ENCODE measurements at places on chromosomes 6 and 20.

- no peak for DNase-seq
These were observed 18.8 kb upstream of the EZR start for GRCh38 chr6:158837684-158838625.

GRCh38 chr6:157855325-157855724, 32.3 kb downstream of the SNX9 start:
- no peak for DNase-seq

GRCh38 chr6:36927691-36928546, 26.6 kb upstream of the PI16 start:
- DNase-seq = no peak

DNA sequence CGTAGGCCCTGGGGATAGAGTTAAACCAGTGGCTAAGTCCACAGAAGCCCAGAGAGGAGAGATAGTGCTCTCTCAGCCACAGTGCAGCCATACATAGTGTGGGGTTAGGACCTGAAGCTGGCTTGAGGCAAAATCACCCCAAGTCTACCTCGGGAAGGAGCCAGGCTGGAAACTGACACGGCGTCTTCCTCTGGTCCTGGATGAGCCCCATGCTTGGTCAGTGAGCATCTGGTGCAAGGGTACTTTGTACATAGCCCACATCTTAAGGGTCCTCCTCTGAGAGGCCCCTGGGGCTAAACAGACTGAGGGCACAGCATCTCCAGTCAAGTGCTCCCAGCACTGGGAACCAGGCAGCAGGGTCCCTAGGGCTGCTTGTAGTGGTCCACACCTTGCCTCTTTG, 45.6 kb downstream of the CDH26 start:
- no peak for DNase-seq

DNA sequence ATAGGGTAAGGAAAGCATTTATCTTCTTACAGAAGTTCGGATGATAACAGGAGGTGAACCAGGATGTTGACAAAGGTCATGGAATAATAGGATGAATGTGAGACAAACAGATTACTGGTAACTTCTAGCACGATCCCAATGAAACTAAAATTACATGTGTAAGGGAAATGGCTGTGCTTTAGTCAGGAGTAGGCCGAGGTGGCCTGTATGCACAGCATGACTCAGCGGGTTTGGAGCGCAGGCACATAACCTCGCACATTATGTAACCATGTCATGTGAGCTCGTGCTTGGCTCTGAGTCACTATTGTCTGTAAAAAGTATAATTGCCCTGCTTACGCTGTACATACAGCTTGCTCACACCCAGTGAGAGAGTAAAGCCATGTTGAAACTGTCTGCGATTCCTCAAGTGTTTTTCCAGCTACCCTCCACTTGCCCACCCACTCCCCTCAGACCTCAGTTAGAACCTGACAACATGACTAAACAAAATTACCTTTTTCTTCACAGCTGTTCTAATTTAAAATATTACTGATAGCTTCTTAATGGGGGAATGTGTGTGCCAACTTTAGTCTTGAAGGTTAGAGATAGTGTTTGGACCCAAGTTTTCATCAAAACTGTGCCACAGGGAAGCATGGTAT, 8.2 kb downstream of the CYB5R4 start:
- no peak for DNase-seq

DNA sequence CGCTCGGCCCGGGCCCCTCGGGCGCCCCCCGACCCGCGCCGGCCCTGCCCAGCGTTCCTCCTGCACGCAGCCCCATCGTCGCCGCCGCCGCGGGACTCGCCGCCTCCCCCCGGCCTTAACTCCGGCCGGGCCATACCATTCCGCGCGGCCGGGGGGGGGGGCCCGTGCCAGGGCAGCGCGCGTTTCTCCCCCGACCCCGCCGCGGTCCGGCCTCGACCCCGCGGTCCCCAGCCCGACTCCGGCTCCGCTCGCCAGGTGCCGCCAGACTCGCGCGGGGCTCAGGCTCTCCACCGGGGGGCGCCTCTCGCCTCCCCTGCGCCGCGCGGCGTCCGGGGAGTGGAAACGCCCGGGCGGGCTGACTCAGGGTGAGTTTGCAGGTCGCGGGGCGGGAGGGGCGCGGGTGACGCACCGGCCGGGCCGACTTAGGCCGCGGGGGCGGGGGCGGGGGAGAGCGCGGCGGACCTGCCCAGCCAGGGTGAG, at the start of gene SRXN1:
TSS of gene SRXN1 (minus strand) at position 91 of the 480 bp plus-strand sequence. CDS start at position 76, 15 bp downstream.
- peak; percentile 59 for DNase-seq

GRCh38 chr6:163806755-163807499, 392.4 kb downstream of the QKI start:
- DNase-seq = no peak

- no peak for DNase-seq
These were observed 70.5 kb downstream of the CDS2 start for GRCh38 chr20:5197270-5197827.

DNA sequence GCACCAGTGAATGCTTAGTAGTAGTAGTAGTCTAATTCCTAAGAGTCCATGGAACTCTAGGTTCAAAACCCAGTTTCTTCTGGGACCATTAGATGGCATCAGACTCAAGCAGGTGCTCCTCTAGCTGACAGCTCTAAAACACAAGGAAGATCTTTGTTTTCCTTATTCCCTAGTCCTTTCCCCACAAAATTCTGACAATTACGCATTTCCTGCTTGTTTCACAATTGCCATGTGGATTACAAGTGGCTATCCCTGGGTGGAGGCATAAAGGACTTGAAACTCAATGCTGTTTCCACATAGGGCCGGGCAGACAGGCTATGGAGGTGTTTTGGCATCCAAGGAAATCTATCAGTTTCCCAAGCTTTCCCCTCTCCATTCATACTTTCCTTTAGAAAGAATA, 9.2 kb upstream of the HLA-DOB start:
- DNase-seq = no peak
